Tibial artery (tissue), 4 donors: ENCODE measurements at places on chromosomes 6 and 20.

GRCh38 chr20:6074145-6074561, 20.3 kb upstream of the LRRN4 start:
- no peaks in the 10 kb centered on the region for H3K36me3 ChIP-seq
- no peak overlapping the region for H3K4me3 ChIP-seq
- H3K27ac ChIP-seq = no peak overlapping the region
- no peak for DNase-seq

GRCh38 chr6:80457439-80457933, 351.0 kb downstream of the BCKDHB start:
- DNase-seq = peak; percentile 88
- no peak overlapping the region for H3K27ac ChIP-seq
- H3K4me3 ChIP-seq = no peak overlapping the region
- H3K36me3 ChIP-seq = no peaks in the 10 kb centered on the region
- no peaks in the 10 kb centered on the region for H3K27me3 ChIP-seq

DNA sequence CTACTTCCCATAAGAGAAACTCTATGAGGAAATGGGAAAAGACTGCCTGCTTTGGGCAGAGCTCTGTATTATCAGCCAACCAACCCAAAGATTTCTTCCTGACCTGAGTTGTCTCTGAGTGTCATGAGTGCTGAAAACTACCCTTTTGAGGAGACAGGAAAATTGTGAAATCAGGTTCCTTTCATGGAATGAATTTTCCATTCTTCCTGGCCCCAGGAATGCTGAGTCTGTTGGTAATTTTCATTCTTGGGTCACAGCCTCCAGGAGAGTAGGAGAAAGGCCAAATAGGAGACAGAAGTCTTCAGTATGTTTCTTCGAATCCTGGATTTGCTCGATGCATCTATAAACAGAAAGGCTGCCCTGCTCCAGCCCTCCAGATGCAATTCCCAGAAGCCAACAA, 53.6 kb downstream of the SCML4 start:
- no peaks in the 10 kb centered on the region for H3K4me1 ChIP-seq
- no peak for DNase-seq

DNA sequence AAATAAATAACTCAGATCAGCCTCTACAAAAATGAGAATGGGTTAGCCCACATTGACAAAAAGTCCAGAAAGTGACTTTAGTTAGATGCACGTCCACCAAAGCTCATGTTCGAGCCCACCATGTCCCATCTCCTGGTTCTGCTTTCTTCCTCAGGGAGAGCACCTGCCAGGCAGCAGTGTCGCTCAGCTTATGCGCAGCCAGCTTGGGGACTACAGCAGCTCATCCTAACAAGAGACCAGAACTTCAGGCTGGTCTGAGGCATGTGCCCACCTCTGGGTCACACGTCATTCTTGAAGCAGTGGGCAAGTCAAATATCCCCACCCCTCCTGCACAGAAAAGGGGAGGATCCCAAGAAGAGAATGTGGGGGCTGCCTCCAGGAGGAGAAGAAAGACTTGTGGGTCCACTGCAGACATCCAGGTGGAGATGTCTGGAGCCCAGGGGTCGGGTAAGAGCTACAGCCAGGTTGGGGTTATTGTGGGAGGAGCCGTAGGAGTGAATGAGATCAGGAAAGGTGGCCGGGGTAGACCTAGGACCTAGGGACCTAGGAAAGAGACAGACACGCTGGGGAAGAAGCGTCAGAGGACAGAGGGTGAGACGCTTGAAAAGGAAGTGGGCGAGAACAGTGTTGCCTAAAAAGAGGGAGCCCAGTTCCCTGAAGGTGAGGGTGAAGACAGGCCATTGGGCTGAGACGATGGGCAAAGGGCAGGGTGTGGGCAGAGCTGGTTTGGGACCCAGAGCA, 52.5 kb downstream of the SSR1 start:
- H3K27me3 ChIP-seq = no peaks in the 10 kb centered on the region
- H3K4me3 ChIP-seq = peak overlapping the region; percentile 59
- H3K27ac ChIP-seq = peak overlapping the region; percentile 60
- no peaks in the 10 kb centered on the region for H3K36me3 ChIP-seq

DNA sequence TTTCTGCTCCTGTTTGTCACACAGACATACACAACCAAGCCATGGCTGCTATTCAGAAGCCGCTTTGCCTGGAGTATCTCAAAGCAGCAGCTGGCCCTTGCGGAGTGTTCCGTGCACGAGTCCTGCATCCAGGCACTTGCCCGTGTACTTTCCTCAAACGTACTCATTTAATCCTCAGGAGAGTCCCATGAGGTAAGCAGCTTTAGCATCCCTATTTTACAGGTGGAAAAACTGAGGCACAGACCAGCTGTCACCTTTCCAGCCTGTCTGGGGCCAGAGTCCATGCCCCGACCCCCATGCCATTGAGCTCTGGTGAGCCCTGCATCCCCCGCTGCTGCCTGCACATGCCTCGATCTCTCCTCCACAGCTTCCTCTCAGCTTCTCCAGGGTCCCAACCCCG, 130.0 kb downstream of the ERMARD start:
- H3K4me1 ChIP-seq = no peaks in the 10 kb centered on the region
- H3K27me3 ChIP-seq = peaks cover 21% of the 10 kb centered on the region
- H3K4me3 ChIP-seq = no peak overlapping the region
- H3K27ac ChIP-seq = no peak overlapping the region

DNA sequence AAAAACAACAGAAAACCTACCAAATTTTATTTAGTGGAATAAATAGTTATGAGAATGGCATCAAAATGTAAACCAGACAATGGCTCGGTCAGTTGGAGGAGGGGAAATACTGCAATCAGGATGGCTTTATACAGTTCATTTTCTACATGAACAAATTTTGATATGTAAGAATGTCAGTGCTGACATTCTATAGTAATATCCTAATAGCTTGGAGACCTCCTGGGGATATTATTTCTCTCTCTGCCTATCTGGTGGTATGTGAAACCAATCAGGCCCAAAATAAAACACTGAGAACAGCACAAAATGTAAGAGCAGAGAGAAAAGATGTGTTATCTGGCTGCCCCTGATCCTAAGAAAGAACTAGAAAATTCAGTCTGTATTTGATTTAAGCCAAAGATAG, 327.7 kb downstream of the UBE3D start:
- H3K36me3 ChIP-seq = no peaks in the 10 kb centered on the region
- no peaks in the 10 kb centered on the region for H3K27me3 ChIP-seq
- no peaks in the 10 kb centered on the region for H3K4me1 ChIP-seq
- no peak overlapping the region for H3K27ac ChIP-seq

- H3K27ac ChIP-seq = no peak overlapping the region
- H3K4me1 ChIP-seq = no peaks in the 10 kb centered on the region
- no peak overlapping the region for H3K4me3 ChIP-seq
- no peaks in the 10 kb centered on the region for H3K36me3 ChIP-seq
- H3K27me3 ChIP-seq = no peaks in the 10 kb centered on the region
Measured at GRCh38 chr6:169520104-169520503, 181.7 kb downstream of the WDR27 start.

- no peak for DNase-seq
- no peak overlapping the region for H3K27ac ChIP-seq
- no peaks in the 10 kb centered on the region for H3K4me1 ChIP-seq
- no peaks in the 10 kb centered on the region for H3K36me3 ChIP-seq
- H3K4me3 ChIP-seq = no peak overlapping the region
- H3K27me3 ChIP-seq = no peaks in the 10 kb centered on the region
Measured at GRCh38 chr6:68506911-68507310, 128.2 kb upstream of the ADGRB3 start.

DNA sequence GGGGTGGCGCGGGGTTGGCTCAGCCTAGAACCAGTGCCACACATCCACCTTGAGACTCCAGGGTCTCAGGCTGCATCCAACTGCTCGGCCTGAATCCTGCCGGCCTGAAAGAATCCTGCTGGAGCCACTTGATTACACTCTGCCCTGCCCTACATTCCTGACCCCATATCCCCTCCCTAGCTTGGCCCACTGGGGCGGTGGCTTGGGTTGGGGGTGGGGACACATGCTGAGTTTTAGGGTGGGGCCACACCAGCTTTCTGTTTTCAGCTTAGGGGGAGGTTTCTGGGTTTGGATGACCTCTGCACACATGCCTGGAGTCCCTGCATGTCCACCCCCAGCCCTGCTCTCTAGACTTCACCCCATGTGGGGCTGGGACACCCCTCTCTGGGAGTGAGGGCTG, 6.8 kb downstream of the ITPR3 start:
- DNase-seq = no peak
- H3K27ac ChIP-seq = no peak overlapping the region
- H3K4me3 ChIP-seq = no peak overlapping the region
- H3K4me1 ChIP-seq = peaks cover 11% of the 10 kb centered on the region
- peaks cover 13% of the 10 kb centered on the region for H3K27me3 ChIP-seq

DNA sequence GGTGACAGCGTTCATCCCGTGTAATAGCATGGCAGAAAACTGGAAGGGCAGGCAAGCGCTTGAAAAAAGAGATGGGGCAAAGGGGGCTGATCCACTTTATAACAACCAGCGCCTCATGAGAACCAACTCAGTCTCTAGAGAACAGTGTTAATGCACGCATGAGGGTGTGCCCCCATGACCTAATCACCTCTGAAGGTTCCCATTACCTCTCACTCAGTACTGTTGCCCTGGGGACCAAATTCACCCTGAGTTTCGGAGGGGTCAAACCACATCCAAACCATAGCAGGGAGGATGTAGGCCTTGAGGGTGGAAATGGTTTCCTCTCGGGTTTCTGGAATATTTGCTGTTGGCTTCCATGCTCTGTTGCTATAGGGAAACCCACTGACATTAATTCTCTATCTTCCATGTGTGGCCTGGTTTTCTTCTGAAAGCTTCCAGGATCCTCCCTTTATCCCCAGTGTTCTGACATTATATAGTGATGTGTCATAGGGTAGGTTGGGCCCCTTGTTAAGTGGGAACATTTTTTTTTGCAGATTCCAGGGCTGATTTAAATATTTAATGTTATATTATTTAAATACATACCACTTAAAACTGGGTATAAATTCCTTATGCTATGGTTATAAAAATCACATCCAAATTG, 65.2 kb downstream of the PPP1R14C start:
- H3K36me3 ChIP-seq = no peaks in the 10 kb centered on the region
- H3K27ac ChIP-seq = no peak overlapping the region
- H3K27me3 ChIP-seq = no peaks in the 10 kb centered on the region

- peaks cover 53% of the 10 kb centered on the region for H3K4me1 ChIP-seq
- peak overlapping the region; percentile 87 for H3K27ac ChIP-seq
- H3K4me3 ChIP-seq = no peak overlapping the region
- peak; percentile 85 for DNase-seq
Measured at GRCh38 chr20:45826381-45827019, 612 bp downstream of the TNNC2 start.

- H3K4me3 ChIP-seq = no peak overlapping the region
- no peaks in the 10 kb centered on the region for H3K4me1 ChIP-seq
- no peaks in the 10 kb centered on the region for H3K27me3 ChIP-seq
- no peaks in the 10 kb centered on the region for H3K36me3 ChIP-seq
- no peak for DNase-seq
Measured at GRCh38 chr6:47161176-47161687, 119.1 kb upstream of the ADGRF1 start.

GRCh38 chr6:140070846-140071473, 696.5 kb upstream of the CITED2 start:
- no peaks in the 10 kb centered on the region for H3K36me3 ChIP-seq
- H3K4me1 ChIP-seq = peaks cover 22% of the 10 kb centered on the region
- peak overlapping the region; percentile 55 for H3K27ac ChIP-seq
- no peaks in the 10 kb centered on the region for H3K27me3 ChIP-seq

DNA sequence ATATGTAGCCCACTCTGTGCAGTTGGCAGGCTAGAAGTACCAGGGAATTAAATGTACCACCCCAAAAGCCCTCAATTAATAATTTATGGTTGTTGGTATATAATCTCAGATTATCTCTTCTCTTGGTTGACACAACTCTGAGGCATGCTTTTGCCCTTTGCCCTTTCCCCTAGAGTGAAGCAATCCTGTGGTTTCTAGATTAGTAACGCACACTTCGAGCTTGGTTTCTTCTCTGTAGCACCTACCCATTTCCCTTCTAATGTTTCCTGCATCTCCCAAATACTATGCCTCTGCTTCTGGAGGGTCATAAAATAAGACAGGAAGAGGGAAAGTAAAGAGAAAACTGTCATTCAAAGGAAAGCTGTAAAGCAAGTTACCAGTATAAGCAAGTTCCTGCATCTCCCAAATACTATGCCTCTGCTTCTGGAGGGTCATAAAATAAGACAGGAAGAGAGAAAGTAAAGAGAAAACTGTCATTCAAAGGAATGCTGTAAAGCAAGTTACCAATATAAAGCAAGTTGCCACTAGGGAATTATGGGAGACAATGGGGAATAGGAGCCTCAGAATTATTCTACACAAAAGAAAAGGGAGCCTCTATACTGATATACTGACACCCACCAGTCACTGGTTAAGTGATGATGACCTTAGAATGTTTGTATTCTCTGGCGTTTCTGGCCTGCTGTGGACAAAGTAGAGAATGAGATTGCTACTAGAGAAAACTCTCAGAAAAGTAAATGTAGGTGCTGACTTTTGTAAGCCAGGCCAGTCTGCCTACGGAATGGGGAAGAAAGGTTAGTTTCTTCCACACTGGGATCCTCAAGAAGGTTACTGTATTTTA, 862.6 kb upstream of the MAN1A1 start:
- H3K4me1 ChIP-seq = no peaks in the 10 kb centered on the region
- no peak for DNase-seq

DNA sequence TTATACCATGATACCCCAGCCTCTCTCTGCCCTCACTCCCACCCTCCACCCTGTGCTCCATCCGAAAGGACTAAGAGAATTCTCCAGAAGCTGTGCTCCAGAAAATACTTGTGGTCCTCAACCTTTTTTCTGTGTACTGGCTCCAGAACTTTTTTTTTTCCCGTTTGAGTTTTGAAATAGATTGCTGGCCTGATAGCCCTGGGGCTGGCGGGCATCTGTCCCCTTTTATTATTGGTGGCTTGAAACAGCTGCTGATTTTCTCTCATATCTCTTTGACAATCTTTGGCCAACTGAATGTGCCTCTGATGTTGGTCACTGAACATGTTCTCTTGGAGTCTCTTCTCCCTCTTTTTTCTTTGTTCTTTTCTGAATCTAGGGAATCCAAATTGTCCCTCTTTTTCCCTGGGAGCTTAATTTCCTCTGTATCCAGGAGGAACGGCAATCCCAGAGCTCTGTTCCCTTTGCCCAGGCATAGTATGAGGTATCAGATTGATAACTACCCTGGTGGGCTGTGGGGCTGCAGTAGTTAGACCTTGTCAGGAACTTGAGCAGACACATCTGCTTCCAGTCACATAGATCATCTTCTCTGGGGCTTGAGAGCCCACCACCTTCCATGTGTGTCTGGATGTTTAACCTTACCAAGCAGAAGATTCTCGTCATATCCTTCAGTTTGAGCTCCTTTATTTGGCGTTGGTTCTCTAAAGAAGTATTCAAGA, 1.6 kb downstream of the PPARD start:
- peaks cover 9% of the 10 kb centered on the region for H3K36me3 ChIP-seq
- no peak for DNase-seq
- peaks cover 6% of the 10 kb centered on the region for H3K27me3 ChIP-seq
- H3K27ac ChIP-seq = peak overlapping the region; percentile 95
- peak overlapping the region; percentile 99 for H3K4me3 ChIP-seq
